ENCODE measurements at places on chromosomes 1 and 21.

GRCh38 chr1:89603651-89604413 lies 29.1 kb upstream of the LRRC8C start:
- no peak for DNase-seq

DNA sequence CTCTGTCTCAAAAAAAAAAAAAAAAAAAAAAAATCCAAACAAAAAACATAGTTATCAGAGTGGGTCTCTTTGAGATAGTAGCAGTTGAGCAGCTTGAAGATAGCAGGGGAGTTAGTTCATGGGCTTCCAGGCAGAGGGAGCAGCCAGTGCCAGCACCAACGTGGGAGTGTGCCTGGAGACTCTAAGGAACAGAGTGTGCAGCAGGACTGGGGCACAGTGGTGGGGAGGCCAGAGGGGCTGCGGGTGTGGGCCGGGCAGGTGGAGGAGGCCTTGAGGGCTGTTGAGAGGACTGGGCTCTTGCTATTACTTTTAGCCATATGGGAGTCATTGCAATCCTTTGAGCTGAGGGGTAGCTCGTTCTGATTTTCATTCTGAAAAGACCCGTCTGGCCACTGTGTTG lies 63.8 kb downstream of the RYR2 start:
- no peak for DNase-seq

- DNase-seq: no peak
These were observed 10.1 kb downstream of the CADM3 start for GRCh38 chr1:159181328-159182024.

- DNase-seq: peak; percentile 35
These were observed 82.2 kb upstream of the C1orf105 start for GRCh38 chr1:172338295-172338735.

GRCh38 chr1:19512545-19512944 lies 27.2 kb upstream of the CAPZB start:
- DNase-seq: no peak

- DNase-seq: no peak
These were observed 628.2 kb downstream of the USP25 start for GRCh38 chr21:16357994-16358393.

DNA sequence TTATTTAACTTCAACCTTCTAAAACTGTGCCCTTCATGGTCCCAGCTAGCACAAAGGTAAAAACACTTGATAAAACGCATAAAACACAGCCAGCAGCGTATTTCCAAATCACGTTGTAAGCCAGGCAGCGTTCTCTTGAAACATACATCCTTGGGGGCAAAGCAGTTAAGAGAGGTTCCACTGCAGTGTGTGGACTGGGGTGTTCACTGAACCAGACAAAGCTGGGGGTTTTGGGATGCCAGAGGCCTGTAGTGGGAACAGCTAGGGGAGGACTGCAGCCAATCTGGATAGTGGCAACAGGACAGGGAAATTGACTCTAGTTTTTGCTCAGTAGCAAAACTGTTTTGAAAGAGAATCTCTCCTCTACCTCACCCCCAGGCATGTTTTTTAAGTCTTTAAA lies 21.5 kb upstream of the ATP5PO start:
- DNase-seq: no peak

DNA sequence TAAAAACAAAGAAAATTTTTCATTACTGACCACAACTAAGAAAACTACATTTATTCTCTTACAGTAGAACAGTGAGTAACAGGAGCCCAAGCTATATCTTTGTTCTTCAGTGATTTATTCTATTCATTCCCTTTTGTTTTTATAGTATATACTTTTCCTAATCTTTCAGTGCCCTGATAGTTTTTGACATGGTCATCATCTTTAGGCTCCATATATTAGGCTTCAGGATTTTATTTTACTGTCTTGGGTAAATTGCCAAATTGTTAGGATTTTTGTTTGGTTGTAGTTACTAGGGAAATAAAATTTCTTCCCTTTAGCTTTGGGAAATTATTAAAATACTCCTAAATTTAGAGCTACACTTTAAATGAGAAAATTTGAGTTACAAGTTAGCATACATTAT lies 10.3 kb downstream of the FBXO28 start:
- no peak for DNase-seq

DNA sequence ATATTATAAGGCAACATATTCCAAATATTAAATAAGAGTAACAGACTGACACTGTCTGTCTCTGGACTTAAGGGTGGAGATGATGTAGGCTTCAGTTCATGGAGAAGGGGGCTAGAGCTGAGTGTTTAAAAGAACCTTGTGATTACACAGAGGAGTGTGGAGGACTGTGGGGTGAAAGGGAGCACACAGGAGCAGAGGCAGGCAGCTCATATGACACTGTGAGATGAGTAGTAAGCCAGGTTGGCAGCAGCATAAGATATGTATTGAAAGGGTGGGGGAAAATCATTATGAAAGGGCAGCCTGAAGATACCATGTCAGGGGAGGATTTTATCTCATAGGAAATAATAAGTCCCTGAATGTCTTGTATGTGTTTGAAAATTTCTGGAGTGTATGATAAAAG lies 104.5 kb downstream of the AK5 start:
- DNase-seq: no peak

- peak; percentile 3 for DNase-seq
These were observed 156.6 kb downstream of the TRABD2B start for GRCh38 chr1:47840393-47841190.

DNA sequence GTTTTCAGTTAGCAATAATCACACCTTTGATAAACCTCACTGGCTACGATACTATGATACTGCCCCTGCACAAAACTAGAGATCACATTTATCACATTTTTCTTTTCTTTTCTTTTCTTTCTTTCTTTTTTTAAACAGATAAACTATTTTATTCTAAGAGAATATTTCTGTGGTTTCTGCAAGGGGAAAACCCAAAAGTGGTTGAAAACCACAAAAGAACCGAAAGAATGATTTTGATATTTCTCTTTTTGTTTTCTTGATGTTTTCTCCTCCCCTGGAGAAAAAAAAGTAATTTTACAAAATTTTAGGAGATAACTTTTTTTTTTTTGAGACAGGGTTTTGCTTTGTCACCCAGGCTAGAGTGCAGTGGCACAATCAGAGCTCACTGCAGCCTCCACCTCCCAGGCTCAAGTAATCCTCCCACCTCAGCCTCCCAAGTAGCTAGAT lies 18.4 kb upstream of the FRRS1 start:
- no peak for DNase-seq

DNA sequence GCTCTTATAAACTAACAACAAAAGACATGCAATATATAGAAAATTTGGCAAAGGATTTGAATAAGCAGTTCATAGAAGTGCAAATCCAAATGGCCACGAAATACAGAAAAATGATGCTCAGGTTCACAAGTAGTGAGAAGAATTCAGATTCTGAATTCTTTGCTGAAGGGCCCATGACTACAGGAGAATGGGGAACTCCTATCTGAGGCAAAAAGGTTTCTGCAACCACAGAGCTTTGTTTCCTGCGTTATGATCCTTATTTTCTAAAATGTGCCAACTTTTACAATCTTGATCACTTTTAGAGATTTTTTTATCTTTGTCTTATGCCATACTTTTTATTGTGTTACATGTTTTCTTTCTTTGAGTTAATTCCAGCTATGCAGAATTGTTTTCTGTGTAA lies 91.3 kb downstream of the ITSN1 start:
- no peak for DNase-seq

DNA sequence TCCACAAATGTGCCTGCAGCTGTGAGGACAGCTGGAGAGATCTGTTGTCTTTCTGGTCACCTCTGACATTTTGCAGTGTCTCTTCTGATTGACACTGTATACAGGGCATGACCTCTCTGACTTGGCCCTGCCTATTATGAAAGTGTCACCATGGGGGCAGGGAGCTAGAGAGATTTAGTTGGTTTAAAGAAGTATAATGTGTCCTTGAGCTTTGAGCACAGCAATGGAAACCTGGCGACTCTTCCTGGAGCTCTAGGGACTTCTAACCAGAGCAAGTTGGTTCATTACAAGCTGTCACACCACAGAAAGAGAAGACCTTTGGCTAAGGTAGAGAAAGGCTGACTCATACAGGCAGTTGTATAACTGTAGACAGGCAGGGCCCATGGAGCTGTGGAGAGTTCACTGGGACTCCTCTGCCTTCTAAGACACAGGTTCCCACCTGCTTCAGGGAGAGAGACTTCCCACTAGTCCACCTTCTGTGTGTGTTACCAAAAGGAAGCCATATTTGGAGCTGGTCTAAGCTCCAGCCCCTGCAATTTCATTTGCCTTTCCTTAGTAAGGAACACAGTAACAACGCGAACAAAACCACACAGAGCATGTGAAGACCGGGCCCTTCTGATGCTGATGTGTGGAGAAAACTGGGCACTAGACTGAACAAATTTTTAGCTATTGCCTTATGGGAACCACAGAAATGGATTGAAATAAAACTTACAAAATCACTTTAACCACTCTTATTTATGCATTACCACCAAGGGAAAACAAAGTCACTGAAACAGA lies 90.5 kb upstream of the ADAR start:
- no peak for DNase-seq

GRCh38 chr1:36950604-36951291 lies 83.6 kb downstream of the GRIK3 start:
- no peak for DNase-seq

GRCh38 chr1:234503193-234504050 lies 24.4 kb upstream of the TARBP1 start:
- no peak for DNase-seq

DNA sequence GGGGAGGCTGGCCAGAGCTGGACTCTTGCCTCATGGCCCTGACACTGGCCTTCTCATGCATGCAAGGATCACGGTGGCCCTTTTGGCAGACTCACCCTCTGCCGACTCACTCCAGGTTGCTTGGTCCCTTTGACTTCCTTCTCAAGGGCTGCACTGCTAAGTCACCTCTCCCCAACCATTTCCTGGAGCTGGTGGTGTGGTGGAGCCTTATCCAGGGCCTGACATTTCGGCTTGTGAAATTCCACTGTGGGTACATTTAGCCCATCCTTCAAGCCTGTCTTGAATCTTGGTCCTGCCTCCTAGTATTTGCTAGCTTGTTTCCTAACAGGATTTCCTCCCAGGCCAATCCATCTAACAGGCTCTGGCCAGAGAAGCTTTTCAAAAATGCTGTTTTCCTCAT lies 52.6 kb upstream of the JUN start:
- no peak for DNase-seq

GRCh38 chr1:61293197-61293596 lies 210.8 kb downstream of the NFIA start:
- DNase-seq: no peak

- no peak for DNase-seq
These were observed 45.9 kb downstream of the RGL1 start for GRCh38 chr1:183850852-183851251.

All from femur (tissue), 1 donor.